Heart left ventricle (tissue), 16 donors: ENCODE measurements at places on chromosomes 1 and 21. TPM values are rescaled to one million over a fixed set of nuclear protein-coding genes. Genes with fewer than 3 reads are reported as not detected.
A peak's percentile ranks its signal among the peaks of the same experiment; 100 is the strongest.

GRCh38 chr1:246949956-246950355, 18.2 kb upstream of the AHCTF1 start:
- H3K4me1 ChIP-seq: no peaks in the 10 kb centered on the region
- H3K4me3 ChIP-seq: no peak overlapping the region
- no peaks in the 10 kb centered on the region for H3K27me3 ChIP-seq

Gene LMX1A
- total RNA-seq: not detected

DNA sequence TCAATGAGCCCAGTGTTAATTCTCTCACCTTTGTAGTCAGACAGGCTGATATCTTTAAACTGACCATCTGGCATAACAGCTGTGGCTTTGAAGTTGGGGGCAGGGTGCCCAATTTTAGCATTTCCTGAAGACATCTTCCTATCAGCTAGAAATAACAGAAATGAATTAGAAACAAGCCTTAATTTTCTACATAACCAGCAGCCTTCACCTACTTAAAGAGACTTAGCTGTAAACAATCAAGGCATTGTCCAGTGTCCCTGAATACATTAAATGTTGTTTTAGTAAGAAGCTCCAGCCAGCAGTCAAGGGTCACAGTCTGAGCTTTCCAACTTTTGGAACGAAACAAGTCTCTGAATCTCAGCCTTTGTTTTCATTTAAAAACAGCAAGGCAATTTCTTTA, 2.8 kb downstream of the PRDX1 start:
- H3K27ac ChIP-seq: no peak overlapping the region
- no peaks in the 10 kb centered on the region for H3K4me1 ChIP-seq
- DNase-seq: no peak
- H3K27me3 ChIP-seq: no peaks in the 10 kb centered on the region
- H3K36me3 ChIP-seq: peaks cover 5% of the 10 kb centered on the region

Gene AQP10
- total RNA-seq: not detected

GRCh38 chr1:167695756-167696561, 25.8 kb upstream of the MPZL1 start:
- H3K4me1 ChIP-seq: peaks cover 21% of the 10 kb centered on the region
- H3K27ac ChIP-seq: no peak overlapping the region
- H3K27me3 ChIP-seq: no peaks in the 10 kb centered on the region
- H3K4me3 ChIP-seq: no peak overlapping the region

DNA sequence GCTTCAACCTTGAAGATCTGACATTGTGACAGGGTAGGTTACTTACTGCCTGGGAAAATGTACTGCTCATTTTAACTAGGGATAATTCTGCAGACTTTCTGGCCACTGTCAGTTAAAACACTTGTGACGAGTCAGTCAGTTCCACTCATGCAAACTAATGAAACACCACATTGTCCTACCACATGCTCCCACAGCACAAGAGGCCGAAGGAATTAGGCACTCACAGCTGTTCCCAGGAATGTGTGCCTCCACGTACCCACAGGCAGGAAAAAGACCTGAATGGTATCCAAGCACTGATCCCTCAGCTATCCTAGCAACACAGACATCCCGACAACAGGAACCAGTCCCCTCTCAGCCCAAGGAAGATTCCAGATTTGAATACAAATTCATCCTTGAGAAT, 12.3 kb downstream of the BCAR3 start:
- no peaks in the 10 kb centered on the region for H3K27me3 ChIP-seq
- H3K27ac ChIP-seq: peak overlapping the region; percentile 65
- no peaks in the 10 kb centered on the region for H3K36me3 ChIP-seq
- H3K4me1 ChIP-seq: peaks cover 94% of the 10 kb centered on the region

GRCh38 chr1:103106426-103107341, 1.6 kb downstream of the COL11A1 start:
- H3K27me3 ChIP-seq: no peaks in the 10 kb centered on the region
- DNase-seq: no peak
- H3K27ac ChIP-seq: no peak overlapping the region
- peak overlapping the region; percentile 31 for H3K4me3 ChIP-seq
- H3K36me3 ChIP-seq: no peaks in the 10 kb centered on the region

Gene IGSF3
- 15.3 TPM for total RNA-seq
